NT2/D1 (cell line): ENCODE measurements at places on chromosomes 12 and 14.

- peak; percentile 80 for DNase-seq
These were observed 69.4 kb downstream of the CD163L1 start for GRCh38 chr12:7374423-7375144.

DNA sequence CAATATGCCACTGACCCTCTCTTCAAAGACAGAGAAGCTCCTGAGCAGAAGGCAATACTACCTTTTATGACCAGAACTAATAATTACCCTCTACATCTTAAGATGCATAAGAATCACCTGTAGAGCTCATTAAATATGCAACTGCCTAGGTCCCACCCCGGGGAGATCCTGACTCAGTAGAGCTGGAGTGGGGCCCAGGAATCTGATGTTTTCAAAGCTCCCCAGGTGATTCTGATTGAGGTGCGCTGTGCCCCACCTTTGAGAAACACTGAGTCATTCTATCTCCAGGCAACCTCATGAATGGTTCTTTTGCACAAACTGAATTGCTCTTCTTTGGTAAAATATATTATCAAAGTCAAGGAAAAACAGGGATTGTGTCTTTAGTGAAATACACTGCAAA lies 149.3 kb upstream of the BMP4 start:
- no peak for DNase-seq

- no peak for DNase-seq
These were observed 3.8 kb downstream of the RAPGEF3 start for GRCh38 chr12:47754881-47755280.

DNA sequence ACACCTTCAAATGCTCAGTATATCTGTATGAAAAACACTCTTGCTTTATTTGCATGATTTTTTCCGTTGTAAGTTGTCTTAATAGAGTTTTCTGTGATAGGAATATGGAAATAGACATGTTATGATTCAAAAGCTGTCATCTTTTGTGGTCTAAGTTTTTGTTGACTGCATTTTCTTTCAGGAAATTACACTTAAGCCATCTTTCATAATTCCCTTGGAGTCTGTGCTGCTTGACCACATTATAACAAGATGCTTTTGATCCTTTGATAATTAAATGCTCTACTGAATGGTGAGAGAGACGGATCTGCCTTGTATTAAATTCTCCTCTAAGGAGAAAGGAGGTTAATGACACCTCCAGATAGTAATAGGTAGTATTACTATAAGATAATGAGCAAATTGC lies 272.8 kb upstream of the DAAM1 start:
- no peak for DNase-seq

DNA sequence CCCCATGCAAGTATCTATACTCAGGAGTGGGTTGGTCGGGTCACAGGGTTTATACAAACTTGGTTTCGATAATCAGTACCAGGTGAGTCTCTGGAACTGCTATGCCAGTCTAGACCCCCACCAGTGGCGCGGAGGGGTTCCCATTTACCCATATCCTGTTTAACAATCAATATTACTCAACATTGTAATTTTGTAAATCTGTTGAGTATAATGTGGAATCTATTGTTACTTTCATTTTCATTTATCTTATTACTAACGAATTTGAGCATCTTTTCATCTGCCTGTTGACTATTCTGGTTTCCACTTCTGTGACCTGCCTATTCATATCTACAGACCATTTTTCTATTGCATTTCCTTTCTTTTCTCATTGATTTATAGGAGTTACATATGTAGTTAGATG lies 275.2 kb upstream of the CRY1 start:
- no peak for DNase-seq
